ENCODE measurements at places on chromosomes 11 and 22. TPM values are rescaled to one million over a fixed set of nuclear protein-coding genes. Genes with fewer than 3 reads are reported as not detected.
A peak's percentile ranks its signal among the peaks of the same experiment; 100 is the strongest.

The SERPING1 gene
- total RNA-seq = not detected

- no peaks in the 10 kb centered on the region for H3K36me3 ChIP-seq
- no peak overlapping the region for H3K4me3 ChIP-seq
- no peak for DNase-seq
- no peak overlapping the region for H3K27ac ChIP-seq
These were observed 45.0 kb downstream of the EIF3F start for GRCh38 chr11:8032122-8032521.

GRCh38 chr11:117668321-117668751 is 128.7 kb downstream of the DSCAML1 start:
- peaks cover 6% of the 10 kb centered on the region for H3K27me3 ChIP-seq
- H3K27ac ChIP-seq = no peak overlapping the region
- H3K4me1 ChIP-seq = no peaks in the 10 kb centered on the region
- no peak overlapping the region for H3K4me3 ChIP-seq

DNA sequence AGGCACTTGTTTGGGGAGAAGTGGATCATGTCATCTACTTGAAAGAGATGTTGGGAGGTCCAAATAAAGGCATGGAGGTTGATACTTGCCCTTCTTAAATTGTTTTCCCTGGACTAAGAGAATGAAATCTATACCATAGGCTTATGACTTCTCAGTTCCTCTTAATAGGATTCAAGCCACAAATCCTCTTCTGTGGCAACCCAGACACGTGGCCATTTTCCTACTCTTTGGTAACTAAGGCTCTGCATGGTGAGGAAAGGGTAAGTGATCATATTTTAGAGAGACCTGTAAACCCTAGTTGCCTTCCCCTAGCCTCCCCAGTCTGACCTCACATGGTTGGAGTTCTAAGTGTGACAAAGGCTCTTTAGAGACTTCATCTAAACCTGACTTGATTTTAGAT is 72.9 kb upstream of the CD44 start:
- no peak overlapping the region for H3K27ac ChIP-seq
- no peak for DNase-seq
- H3K4me1 ChIP-seq = peaks cover 26% of the 10 kb centered on the region
- peaks cover 17% of the 10 kb centered on the region for H3K36me3 ChIP-seq
- peaks cover 10% of the 10 kb centered on the region for H3K27me3 ChIP-seq
- no peak overlapping the region for H3K4me3 ChIP-seq

GRCh38 chr11:108853864-108854263 is 189.0 kb downstream of the DDX10 start:
- peak overlapping the region; percentile 96 for H3K27ac ChIP-seq
- H3K4me1 ChIP-seq = peaks cover 39% of the 10 kb centered on the region
- H3K27me3 ChIP-seq = no peaks in the 10 kb centered on the region
- peak overlapping the region; percentile 86 for H3K4me3 ChIP-seq
- DNase-seq = no peak

The DAGLA gene
- 0.05 TPM for total RNA-seq

The GRAP2 gene
- 56.4 TPM for total RNA-seq

DNA sequence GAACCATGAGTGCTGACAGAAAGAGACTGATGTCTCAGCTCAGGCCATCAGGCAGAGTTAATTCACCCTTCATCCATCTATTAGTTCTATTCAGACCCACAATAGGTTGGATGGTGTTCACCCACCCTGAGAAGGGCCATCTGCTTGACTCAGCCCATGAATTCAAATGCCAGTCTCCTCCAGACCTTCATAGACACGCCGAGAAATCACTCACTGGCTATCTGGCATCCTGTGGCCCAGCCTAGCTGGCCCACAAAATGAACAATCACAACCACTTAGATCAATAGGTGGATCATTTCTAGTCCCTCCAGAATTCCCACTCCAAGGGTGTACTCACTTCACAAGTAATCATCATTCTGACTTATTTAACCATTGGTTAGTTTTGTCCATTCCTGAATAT is 58.2 kb downstream of the MYEOV start:
- H3K36me3 ChIP-seq = peaks cover 1% of the 10 kb centered on the region
- DNase-seq = no peak
- no peaks in the 10 kb centered on the region for H3K27me3 ChIP-seq
- H3K4me1 ChIP-seq = peaks cover 9% of the 10 kb centered on the region
- H3K4me3 ChIP-seq = no peak overlapping the region

GRCh38 chr11:62242021-62242420 is at the start of gene SCGB1D2:
SCGB1D2 (plus strand) TSS chr11:62242239; CDS start chr11:62242308, 69 bp downstream.
- peaks cover 47% of the 10 kb centered on the region for H3K27me3 ChIP-seq
- H3K27ac ChIP-seq = no peak within 1 kb of the TSS
- H3K4me1 ChIP-seq = no peaks in the 10 kb centered on the region
- no peak within 1 kb of the TSS for H3K4me3 ChIP-seq

- peaks cover 40% of the 10 kb centered on the region for H3K4me1 ChIP-seq
- no peak for DNase-seq
- H3K27ac ChIP-seq = peak overlapping the region; percentile 52
These were observed 2.2 kb downstream of the TNKS1BP1 start for GRCh38 chr11:57322256-57323166.

- no peak for DNase-seq
- peaks cover 6% of the 10 kb centered on the region for H3K27me3 ChIP-seq
- H3K27ac ChIP-seq = no peak overlapping the region
- H3K4me3 ChIP-seq = no peak overlapping the region
These were observed 1.2 kb upstream of the DRG1 start for GRCh38 chr22:31398231-31398630.

DNA sequence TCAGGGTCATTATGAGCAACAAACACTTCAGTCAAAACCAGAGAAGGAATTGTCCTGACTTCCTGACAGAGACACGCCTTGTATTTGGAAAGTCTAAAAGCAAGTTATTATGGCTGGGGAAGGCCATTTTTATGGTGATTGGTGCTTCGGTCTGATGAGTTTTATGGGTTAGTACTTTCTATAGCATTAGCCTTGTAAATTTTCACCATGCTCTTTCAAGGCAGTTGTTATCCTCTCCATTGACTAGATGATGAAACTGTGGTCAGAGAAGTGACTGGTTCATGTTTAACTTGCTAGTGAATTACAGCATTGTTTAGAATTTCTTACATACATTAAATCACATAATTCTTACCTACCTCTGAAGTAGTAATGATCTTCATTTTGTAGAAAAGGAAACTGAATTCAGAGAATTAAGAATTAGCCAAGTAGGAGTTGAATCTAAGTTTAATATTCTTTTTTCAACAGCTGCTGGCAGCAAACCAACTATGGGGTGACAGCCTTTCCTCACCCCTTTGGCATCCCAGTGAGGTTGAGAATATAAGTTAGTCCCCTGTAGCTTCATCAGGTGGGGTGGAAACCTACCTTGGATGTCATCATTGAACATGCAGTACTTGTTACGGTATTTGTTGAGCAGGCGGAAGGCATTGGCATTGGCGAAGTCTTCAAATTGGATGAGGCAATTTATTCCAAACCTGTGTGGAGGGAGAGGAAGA is 90.0 kb downstream of the CCDC81 start:
- no peak overlapping the region for H3K27ac ChIP-seq
- no peaks in the 10 kb centered on the region for H3K36me3 ChIP-seq
- no peak overlapping the region for H3K4me3 ChIP-seq
- no peak for DNase-seq
- no peaks in the 10 kb centered on the region for H3K4me1 ChIP-seq

The JRKL gene
- total RNA-seq = 10.6 TPM

DNA sequence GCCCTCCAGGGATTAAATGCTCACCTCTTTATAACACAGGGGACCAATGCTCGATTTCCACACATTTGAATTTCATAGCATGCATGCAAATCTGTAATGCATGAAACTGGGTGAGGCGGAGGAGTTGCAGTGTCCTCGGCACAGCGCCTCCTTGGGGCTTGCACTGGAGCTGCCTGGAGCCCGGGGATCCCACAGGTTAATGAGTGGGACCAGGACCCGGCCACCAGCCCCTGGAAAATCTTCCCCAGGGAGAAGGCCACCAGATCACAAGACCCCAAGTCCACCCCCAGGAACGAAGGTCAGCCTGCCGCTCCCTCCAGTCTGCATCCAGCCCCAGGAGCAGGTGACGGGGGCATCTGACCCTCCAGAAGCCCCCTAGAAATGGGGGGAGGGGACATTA is 119.1 kb downstream of the MN1 start:
- no peak overlapping the region for H3K4me3 ChIP-seq
- H3K27ac ChIP-seq = no peak overlapping the region
- peaks cover 14% of the 10 kb centered on the region for H3K27me3 ChIP-seq
- no peaks in the 10 kb centered on the region for H3K4me1 ChIP-seq
- no peak for DNase-seq
- H3K36me3 ChIP-seq = no peaks in the 10 kb centered on the region

GRCh38 chr11:102306048-102306597 is 11.2 kb upstream of the BIRC3 start:
- H3K36me3 ChIP-seq = peaks cover 18% of the 10 kb centered on the region
- H3K4me3 ChIP-seq = peak overlapping the region; percentile 71
- peaks cover 59% of the 10 kb centered on the region for H3K4me1 ChIP-seq

GRCh38 chr11:73291196-73291595 is 16.9 kb upstream of the ARHGEF17 start:
- H3K4me3 ChIP-seq = no peak overlapping the region
- peaks cover 13% of the 10 kb centered on the region for H3K27me3 ChIP-seq
- no peaks in the 10 kb centered on the region for H3K36me3 ChIP-seq
- peaks cover 21% of the 10 kb centered on the region for H3K4me1 ChIP-seq
- no peak for DNase-seq

GRCh38 chr11:106482917-106483785 is 405.7 kb downstream of the AASDHPPT start:
- no peak overlapping the region for H3K4me3 ChIP-seq
- H3K27ac ChIP-seq = no peak overlapping the region
- H3K36me3 ChIP-seq = no peaks in the 10 kb centered on the region
- H3K27me3 ChIP-seq = no peaks in the 10 kb centered on the region
- no peaks in the 10 kb centered on the region for H3K4me1 ChIP-seq
- no peak for DNase-seq

The ADAMTS8 gene
- not detected for total RNA-seq

- peaks cover 6% of the 10 kb centered on the region for H3K27me3 ChIP-seq
- H3K36me3 ChIP-seq = no peaks in the 10 kb centered on the region
- H3K27ac ChIP-seq = no peak overlapping the region
- DNase-seq = no peak
- peaks cover 36% of the 10 kb centered on the region for H3K4me1 ChIP-seq
These were observed 93.0 kb downstream of the UVRAG start for GRCh38 chr11:75907906-75908527.

DNA sequence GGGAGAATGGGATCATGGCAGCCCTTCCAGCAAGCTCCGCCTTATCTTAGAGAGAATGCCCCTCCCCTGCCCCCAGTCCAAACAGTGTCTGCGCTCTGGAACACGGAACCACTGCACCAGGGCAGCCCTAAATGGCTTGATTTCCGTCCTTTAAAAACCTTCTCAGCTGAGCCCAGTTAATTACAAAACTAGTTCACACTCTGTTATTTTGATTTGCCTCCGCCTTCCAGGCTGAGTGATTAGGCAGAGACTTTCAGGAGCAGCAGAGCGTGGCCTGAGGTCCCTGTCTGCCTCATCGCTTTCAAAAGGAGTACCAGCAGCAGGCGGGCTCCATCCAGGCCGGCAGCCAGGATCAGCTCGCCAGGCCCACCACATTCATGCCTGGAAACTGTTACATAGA is 313.0 kb downstream of the BRD1 start:
- no peak overlapping the region for H3K4me3 ChIP-seq
- peaks cover 12% of the 10 kb centered on the region for H3K36me3 ChIP-seq
- no peak overlapping the region for H3K27ac ChIP-seq
- no peaks in the 10 kb centered on the region for H3K27me3 ChIP-seq

The FEN1 gene
- total RNA-seq = 64.7 TPM

The PGR gene
- not detected for total RNA-seq

DNA sequence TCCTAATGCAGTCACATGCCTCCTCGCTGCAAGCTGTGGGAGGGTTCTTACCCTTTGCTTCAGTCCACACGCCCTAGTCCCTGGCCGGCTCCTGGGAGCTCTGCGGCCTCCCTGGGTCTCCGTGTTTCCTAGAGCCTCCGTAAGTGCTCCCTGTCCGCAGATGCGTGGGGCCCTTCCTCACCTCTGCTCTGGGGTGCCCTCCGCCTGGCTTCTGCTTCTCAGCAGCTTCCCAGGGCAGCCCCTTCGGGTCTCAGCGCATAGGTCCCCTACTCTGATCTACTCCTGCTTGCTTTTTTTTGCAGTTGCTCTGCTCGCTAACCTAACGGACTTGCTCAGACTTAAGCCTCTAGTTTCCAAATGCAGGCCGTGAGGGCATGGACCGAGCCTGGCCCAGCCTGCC is 22.4 kb downstream of the CAPN1 start:
- H3K27ac ChIP-seq = no peak overlapping the region
- H3K4me1 ChIP-seq = peaks cover 5% of the 10 kb centered on the region
- H3K36me3 ChIP-seq = no peaks in the 10 kb centered on the region
- H3K4me3 ChIP-seq = no peak overlapping the region
- no peaks in the 10 kb centered on the region for H3K27me3 ChIP-seq
- no peak for DNase-seq

GRCh38 chr22:47189056-47189916 is 426.8 kb downstream of the TBC1D22A start:
- H3K4me1 ChIP-seq = no peaks in the 10 kb centered on the region
- no peak overlapping the region for H3K4me3 ChIP-seq
- no peaks in the 10 kb centered on the region for H3K27me3 ChIP-seq
- H3K27ac ChIP-seq = no peak overlapping the region

DNA sequence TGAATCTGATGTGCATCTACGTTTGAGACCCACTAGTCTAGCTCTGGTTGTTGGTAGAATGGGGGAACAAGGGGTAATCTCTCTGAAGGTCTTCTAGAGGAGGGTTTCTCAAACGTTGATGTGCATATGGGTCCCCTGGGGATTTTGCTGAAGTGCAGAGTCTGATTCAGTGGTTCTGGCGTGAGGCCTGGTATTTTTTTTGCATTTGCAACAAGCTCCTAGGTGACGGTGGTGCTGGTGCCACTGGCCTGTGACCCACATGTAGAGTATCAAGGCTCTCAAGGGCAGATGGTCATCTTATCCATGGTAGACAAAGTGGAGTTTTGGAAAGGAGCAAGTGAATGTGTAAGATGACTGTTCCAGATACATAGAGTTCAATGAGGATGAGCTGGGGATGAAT is 97.1 kb downstream of the CEP164 start:
- H3K4me3 ChIP-seq = no peak overlapping the region
- no peaks in the 10 kb centered on the region for H3K27me3 ChIP-seq
- no peak overlapping the region for H3K27ac ChIP-seq
- no peak for DNase-seq
- no peaks in the 10 kb centered on the region for H3K4me1 ChIP-seq
- no peaks in the 10 kb centered on the region for H3K36me3 ChIP-seq

The CCDC73 gene
- not detected for total RNA-seq

DNA sequence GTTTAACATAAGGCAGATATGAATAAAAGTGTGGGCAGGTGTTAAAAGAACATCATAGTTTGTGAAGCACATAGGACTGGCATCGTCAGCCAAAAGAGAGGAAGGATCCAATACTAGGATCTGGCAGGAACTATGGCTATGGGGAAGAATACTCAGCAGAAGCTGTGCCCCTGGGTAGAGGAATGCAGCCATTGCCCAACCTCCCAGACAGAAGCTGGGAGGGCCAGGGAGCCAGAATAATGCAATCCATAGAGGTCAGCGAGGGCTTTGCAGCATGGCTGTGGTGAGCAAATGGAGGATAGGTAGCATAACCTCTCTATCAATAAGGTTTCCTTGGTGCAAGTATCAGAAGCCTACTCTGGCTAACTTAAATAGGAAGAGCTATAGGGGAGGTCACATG is 11.7 kb upstream of the CSTF3 start:
- DNase-seq = no peak
- H3K36me3 ChIP-seq = no peaks in the 10 kb centered on the region
- H3K27ac ChIP-seq = no peak overlapping the region
- no peaks in the 10 kb centered on the region for H3K4me1 ChIP-seq
- no peaks in the 10 kb centered on the region for H3K27me3 ChIP-seq
- no peak overlapping the region for H3K4me3 ChIP-seq
